Ovary (tissue), 10 donors: ENCODE measurements at places on chromosomes 3 and 15.

- DNase-seq = no peak
These were observed 27.3 kb upstream of the CCDC50 start for GRCh38 chr3:191301782-191302411.

- DNase-seq = peak; percentile 22
These were observed at the start of gene GPR176 for GRCh38 chr15:39919748-39920509. GPR176 (minus strand) TSS chr15:39920266; CDS start chr15:39920026, 240 bp downstream.

DNA sequence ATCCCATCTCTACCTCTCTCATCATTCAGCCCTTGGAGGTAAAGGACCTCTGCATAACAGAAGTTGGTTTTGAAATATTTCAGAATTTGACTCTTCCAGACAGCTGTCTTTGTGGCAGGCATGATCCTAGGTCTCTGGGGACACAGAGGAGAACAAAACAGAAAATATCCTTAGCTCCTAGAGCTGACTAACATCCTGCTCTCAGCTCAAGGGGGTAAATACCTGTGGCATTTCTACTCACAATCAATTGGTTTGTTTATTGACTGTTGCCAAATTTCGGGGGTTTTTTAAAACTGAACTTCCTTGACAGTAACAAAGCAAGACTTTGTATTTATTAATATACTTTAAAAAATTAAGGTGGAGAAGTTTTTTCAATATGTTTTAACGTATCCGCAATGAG, 78.8 kb downstream of the EOMES start:
- no peak for DNase-seq

DNA sequence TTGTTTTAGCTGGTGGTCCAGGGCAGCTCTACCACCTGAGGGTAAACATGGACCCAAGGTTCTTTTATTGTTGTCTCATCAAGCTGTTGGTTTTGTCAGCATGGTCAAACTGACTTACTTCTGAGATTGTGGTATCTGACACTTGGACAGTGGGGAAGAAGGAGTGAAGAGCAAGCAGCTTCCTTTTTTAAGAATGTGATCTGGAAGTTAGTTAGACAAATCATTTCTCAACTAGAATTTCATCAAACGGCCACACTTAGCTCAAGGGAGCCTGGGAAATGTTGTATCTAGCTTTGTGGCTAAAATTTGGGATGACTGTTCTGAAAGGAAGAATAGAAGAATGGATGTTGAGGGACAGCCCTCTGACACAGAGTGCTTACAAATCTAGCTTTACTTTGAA, 215.2 kb downstream of the ZNF621 start:
- no peak for DNase-seq

DNA sequence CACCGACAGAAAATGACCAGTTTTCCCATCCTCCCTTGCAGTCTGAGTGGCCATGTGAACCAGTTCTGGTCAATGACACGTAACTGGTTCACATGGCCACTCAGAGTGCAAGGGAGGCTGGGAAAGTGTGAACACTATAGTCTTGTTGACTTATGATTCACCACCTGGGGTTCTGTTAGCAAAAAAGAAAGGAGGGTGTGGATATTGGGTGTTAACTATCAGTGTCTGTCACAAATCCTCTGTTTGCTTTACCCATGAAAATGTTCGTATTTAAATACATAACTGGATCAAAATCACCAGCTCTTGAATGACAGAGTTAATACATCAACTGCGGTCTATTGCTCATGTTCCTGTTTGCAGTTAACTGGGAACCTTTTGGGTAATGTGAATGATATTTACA, 92.3 kb downstream of the ADAMTSL3 start:
- no peak for DNase-seq

DNA sequence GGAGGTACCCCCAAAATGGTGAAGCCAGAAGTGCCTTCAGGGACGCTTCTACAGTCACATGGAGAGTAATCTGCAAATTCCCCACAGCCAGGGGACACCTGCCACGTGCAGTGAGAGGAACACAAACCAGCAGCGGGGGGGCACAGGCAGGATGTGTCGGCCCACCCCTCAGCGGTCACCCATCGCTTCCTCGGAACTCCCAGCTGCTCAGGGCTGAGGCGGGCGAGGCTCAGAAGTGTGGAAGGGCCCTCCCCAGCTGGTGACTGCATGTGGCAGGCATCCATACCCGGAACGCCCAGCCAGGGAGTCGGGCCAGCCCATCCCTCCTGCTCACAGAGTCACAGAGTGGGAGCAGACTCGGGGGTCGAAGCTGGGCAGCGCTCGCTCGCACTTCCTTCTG, 63.7 kb downstream of the SLC12A8 start:
- no peak for DNase-seq

- no peak for DNase-seq
These were observed 14.3 kb upstream of the FBXL22 start for GRCh38 chr15:63582718-63583426.

DNA sequence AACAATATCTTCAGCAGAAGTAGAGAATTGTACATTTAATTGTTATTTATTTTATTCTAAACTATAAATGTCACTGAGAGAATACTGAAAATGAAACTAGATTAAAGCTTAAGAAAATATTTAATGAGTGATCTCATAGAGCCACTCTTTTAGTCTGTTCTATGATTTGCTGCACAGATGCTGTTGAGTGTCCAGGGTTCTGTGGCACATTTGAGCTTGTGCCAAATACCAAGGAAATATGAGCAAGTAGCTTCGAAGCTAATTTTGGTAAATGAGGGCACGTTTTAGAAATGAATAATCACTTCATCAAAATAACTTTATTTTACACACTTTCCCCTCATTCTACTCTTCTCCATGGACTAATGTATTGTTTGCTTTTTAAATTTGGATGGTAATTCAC, 53.6 kb upstream of the THRB start:
- DNase-seq = no peak

- DNase-seq = no peak
These were observed 12.4 kb upstream of the CD47 start for GRCh38 chr3:108103040-108103751.

GRCh38 chr3:77102951-77103769, 63.3 kb downstream of the ROBO2 start:
- no peak for DNase-seq

DNA sequence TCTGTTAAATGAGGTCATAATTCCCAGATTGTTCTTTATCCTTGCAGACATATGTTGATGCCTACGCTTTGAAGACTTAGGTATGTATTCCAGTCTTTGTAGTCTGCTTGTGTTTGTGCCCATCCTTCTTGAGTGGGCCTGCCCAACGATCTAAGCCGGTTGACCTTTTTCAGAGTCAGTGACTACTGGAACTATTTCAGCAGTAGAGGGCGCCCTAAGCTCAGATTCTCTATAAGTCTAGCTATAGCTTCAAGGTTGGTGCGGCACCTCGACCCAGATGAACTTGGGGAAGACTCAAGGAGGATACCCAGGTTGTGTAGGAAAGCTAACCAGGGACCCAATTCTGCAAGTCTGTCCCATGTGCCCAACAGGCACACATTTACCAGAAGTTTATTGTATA, 228.8 kb upstream of the PPP2R3A start:
- no peak for DNase-seq

DNA sequence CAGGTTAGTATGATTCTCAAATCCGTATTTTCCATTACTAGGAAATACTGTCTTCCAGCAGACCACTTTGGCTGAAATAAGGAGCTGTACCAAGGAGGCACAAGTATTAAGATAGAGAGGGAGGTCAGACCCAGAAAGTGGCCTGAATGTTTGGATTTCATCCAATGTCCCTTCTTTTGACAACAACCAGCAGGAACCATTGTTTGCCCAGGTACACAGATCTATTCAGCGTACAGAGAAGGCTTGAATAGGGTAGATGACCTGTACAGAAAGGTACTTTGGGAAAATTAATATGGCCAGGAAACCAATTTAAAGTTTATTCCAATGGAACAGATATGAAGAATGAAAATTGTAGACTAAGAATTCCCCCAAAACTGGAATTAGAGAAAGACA, 12.6 kb downstream of the MTHFS start:
- no peak for DNase-seq

DNA sequence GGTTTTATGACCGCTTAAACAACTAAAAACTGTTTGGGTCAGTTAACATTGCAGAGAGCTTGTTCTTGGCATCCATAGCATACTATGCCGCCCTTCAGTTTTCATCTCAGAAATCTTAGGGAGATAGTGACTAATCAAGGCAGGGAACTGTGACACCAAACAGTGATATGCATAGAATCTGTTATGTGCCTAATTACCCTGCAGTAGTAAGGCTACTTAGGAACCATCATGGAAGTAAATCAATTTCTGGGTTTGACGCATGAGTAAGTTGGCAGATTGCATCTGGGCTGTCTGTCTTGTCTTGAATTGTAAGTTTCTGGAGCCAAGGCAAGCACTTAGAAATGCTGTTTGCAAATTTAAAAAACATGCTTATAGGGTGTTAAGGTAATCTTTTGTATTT, 22.5 kb downstream of the KCTD6 start:
- no peak for DNase-seq

DNA sequence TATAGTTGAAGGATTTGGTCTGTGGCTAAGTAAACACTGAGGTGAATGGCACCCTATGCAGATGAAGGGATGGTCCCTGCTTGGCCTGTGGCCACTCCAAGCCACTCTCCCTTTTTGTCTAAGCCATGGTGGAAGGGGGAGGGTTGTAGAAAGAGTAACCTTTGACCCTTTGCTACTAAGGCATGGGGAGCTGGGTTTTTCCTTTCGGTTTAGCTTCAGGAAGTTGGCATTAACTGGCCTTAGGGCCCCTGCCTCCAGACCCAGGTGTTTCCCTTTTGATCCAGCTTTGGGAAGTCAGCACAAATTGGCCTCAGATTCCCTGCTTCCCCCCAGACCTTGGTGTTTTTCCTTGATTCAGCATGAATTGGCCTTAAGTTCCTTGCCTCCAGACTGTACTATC, 49.5 kb downstream of the EFCAB12 start:
- DNase-seq = no peak

GRCh38 chr15:91142106-91142744, 42.2 kb downstream of the SV2B start:
- DNase-seq = no peak

DNA sequence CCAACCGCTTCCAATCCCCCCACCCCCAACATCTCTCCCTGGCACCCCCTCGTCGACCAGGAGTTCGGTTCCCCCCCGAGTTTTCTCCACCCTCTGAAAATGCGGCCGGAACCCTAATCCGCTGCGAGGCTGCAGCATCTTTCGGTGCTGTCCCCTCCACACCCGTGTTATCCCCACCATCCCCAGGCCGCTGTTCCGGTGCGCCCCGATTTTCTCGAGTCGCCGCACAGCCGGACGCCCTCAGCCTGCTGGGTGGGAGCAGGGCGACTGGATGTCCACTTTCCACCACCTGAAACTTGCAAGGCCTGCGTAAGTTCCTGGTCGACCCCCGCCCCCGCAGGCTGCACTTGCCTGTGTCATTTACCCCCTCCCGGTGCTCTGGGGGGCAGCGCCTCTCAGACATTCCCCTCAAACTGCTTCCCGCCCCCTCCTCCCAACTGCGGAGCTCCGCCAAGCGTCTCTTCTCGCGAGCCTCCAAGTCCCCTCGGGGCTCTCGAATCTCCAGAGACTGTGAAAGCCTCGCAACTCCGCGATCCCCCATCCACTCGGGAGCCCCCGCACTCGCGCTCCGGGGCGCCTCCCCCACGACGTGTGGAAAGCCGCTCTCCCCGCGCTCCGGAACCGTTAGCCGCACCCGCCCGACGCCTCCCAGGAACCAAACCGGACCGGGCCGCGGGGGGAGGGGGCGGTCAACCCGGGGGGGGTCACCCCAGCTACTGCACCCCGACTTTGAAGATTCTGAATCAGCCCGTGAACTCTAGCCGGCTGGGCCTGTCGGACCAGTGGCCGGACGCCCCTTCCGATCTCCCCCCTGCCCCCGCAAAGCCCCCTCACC, 566 bp downstream of the ETV5 start:
- DNase-seq = no peak

- DNase-seq = no peak
These were observed 337.3 kb upstream of the TBC1D5 start for GRCh38 chr3:18079739-18080138.

DNA sequence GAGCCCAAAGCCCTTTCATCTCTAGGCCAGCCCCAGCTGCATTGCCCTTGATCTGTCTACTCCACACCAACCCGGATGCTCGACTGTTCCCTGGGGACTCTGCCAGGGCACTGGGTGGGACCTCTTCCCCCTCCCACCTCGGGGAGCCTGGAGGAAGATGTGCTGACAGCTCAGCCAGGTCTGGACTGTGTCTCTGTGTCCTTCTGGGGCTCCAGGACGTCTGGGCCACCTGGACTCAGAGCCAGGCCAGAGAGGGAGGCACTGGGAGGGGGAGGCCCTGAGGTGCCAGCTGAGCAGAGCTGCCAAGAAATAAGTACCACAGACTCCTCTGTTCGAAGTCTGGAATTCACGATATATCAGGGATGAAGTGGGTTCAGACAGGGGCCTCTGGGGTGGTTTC, 5.8 kb upstream of the HCN4 start:
- DNase-seq = no peak

DNA sequence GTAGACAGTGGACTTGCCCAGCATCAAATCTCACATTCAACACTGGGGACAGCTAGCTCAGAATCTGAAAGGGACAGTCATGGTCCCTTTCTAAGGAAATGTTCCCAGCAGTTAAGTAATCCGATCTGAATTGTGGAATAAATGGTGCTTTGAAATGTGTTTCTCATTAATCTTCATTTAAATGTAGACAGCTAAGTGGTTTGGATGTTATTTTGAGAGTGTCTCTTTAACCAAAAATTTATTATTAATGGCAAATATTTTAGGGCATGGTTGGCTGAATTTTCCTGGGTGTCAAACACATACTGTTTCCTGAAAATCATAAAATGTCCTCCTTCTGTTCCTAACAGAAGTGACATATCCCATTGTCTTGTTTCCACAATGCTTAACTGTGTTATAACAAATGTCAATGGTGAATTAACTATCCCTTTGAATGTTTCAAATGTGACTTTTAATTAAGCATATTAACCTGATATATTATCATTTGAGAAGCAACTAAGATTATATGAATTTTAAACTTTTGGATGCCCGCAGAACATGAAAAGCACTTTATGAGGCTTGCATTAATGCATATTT, 210.8 kb downstream of the CHST2 start:
- DNase-seq = no peak

- DNase-seq = no peak
These were observed 155.7 kb downstream of the DOCK3 start for GRCh38 chr3:50830451-50830850.

DNA sequence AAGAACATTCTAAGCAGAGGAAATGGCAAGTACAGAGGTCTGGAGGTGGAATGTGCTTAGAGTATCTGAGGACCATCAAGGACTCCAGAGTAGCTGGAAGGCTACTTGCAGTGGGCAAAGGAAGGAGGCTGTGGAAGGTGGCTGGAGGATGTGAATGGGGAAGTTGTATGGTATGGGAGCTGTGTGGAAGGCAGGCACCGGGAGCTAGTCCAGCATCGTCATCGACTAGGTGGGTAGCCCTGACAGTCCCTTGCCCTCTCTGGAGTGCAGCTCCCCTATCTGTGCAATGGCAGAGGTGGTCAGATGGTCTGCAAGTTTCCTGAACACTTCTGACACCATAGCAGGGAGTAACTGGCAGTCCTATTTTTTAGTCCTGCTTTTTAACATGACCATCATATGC, 19.3 kb downstream of the CCDC13 start:
- DNase-seq = no peak
